Hematopoietic multipotent progenitor cell treated with erythropoietin and hydrocortisone succinate and interleukin-3 and kit ligand, for 15 days (in vitro differentiated cells): ENCODE measurements at places on chromosomes 6 and 20.

- no peak for DNase-seq
Observed at GRCh38 chr6:40350747-40351217, 236.4 kb downstream of the LRFN2 start.

DNA sequence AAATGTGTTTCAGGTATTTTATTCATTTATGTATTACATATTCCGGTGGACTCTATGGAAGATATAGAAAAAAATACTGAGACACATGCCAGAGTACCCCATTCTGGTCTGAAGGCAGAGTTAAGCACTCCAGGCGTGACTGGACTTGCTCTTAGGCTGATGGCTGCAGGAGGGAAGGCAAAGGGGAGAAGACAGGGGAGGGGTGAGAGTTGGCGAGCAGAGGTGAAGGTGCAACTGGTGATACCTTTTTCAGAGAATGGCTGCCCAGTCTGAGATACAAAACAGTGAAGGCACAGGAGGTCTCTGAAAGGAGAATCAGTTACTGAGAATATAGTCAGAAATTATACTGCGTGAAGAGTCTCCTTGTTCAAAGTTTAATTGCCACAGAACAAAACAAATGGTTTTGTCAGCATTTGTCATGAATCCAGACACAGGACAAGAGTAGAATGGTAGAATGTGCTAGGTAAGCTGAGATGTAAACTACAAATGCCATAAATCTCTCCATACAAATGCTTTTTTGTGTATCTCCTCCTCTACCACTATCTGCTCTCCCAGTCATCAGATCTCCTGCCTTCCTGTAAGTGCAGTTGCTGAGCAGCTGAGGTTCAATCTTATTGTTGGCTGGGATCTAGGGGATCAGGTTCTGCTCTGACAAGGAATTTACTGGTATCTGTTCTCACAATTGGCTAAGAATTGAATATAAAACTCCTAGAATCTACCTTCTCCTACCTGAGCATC lies 104.2 kb upstream of the DST start:
- DNase-seq = no peak

DNA sequence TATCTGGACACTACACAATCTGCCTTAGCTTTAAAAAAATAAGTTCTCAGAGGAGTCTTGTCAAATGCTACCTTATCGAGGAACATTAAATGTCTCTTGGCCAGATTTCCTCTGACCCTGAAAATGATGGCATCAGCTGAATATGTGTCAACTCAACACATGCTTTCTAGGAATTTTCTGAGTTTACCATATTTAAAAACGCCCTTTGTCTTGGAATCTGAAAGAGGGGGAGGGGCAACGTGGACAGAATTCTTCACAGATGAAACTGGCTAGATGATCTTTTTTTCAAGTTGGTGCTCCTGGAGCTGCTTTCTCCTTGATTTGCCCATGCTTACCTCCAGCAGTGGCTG lies 5.1 kb downstream of the SOX4 start:
- DNase-seq = no peak

GRCh38 chr6:169858935-169859351 lies 107.5 kb downstream of the ERMARD start:
- DNase-seq = no peak

GRCh38 chr6:153150371-153150751 lies 19.3 kb upstream of the RGS17 start:
- DNase-seq = no peak
